ENCODE measurements at places on chromosomes 16 and 17. TPM values are rescaled to one million over a fixed set of nuclear protein-coding genes. Genes with fewer than 3 reads are reported as not detected.

- DNase-seq: peak; percentile 60
These were observed 179.6 kb upstream of the TNRC6C start for GRCh38 chr17:77778636-77779489.

DNA sequence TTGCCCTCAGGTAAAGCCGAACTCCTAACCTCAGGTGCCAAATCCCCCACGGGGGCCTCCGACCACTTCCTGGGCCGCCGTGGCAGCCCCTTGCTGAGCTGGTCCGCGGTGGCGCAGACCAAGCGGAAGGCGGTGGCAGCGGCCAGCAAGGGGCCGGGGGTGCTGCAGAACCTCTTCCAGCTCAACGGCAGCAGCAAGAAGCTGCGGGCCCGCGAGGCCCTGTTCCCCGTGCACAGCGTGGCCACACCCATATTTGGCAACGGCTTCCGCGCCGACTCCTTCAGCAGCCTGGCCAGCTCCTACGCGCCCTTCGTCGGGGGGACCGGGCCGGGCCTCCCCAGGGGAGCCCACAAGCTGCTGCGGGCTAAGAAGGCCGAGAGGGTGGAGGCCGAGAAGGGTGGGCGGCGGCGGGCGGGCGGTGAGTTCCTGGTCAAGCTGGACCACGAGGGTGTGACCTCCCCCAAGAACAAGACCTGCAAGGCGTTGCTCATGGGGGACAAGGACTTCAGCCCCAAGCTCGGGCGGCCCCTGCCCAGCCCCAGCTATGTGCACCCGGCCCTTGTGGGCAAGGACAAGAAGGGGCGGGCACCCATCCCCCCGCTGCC, 51.6 kb downstream of the ACTG1 start:
- peak; percentile 68 for DNase-seq

DNA sequence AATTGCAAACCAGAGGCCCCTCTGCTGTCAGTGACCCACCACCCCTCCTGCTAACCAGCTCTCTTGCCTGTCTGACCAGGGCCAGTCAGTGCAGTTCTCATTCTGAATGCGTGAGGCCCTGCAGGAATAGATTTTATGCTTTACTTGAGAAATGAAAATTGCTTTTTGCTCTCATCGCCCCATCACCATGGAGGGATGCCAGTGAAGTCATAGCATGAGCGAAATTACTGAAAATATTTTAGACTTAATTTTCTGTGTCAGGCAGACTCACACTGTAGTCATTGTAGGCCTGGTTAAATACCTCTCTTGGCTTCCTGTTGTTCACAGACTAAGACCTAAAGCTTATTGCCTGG, 490.5 kb upstream of the CDH5 start:
- DNase-seq: no peak

- DNase-seq: no peak
These were observed 410.4 kb upstream of the CDH11 start for GRCh38 chr16:65532258-65532657.

DNA sequence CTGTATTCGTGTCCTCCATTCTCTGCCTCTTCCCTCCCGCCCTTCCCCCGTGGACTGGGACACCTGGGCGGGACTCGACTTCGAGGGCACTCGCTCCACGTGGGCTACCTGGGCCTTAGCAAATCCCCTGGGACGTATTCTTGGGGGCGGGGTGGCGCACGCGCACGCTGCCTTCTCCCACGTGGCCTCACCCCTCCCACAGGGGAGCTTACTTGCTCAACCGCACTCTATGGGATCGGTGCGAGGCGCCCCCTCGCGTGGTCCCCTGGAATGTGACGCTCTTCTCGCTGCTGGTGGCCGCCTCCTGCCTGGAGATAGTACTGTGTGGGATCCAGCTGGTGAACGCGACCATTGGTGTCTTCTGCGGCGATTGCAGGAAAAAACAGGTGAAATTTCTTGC, 3.5 kb downstream of the VMO1 start:
- no peak for DNase-seq

DNA sequence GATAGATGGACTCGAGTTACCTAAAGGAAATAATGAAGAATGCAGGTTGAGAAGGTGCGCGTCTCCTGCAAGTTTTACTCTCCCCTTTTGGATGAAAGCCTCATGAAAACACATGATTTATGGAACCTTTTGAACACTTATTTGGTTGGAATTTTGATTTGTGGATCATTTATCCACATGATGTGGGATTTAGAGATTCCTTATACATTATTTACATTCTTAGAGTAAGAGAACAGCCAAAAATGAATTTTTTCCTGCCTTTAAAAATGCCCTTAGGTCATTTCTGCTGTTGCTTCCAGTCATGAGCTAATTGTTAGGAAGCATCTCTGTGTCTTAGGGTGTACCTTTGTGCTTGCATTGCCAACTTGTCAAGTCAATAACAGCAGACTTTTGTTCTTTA, 99.9 kb downstream of the RPTOR start:
- DNase-seq: no peak

GRCh38 chr17:1762901-1763898, 1.3 kb downstream of the SERPINF1 start:
- DNase-seq: no peak

DNA sequence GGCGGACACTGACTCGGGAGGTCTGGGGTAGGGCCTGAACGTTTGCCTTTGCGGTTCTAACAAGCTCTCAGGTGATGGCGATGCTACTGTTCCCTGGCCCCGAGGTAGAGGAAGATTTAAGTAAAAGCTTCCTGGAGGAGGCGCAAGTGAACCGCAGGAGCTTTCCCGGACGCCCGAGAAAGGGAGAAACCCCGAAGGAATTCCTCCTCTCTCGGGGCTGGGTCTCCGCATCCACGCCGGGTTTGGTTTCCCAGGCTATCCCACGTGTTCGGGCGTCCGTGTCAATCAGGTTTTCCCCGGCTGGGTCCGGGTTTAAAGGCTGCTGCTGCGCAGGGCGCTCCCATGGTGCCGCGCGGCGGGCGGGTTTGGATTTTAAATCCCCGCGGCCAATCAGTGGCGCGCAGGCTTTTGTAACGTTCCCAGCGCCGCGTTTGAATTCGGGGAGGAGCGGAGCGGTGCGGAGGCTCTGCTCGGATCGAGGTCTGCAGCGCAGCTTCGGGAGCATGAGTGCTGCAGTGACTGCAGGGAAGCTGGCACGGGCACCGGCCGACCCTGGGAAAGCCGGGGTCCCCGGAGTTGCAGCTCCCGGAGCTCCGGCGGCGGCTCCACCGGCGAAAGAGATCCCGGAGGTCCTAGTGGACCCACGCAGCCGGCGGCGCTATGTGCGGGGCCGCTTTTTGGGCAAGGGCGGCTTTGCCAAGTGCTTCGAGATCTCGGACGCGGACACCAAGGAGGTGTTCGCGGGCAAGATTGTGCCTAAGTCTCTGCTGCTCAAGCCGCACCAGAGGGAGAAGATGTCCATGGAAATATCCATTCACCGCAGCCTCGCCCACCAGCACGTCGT, at the start of gene PLK1:
PLK1 (plus strand) TSS at position 460 of the 844 bp plus-strand sequence; CDS start at position 504, 44 bp downstream.
- peak; percentile 81 for DNase-seq

DNA sequence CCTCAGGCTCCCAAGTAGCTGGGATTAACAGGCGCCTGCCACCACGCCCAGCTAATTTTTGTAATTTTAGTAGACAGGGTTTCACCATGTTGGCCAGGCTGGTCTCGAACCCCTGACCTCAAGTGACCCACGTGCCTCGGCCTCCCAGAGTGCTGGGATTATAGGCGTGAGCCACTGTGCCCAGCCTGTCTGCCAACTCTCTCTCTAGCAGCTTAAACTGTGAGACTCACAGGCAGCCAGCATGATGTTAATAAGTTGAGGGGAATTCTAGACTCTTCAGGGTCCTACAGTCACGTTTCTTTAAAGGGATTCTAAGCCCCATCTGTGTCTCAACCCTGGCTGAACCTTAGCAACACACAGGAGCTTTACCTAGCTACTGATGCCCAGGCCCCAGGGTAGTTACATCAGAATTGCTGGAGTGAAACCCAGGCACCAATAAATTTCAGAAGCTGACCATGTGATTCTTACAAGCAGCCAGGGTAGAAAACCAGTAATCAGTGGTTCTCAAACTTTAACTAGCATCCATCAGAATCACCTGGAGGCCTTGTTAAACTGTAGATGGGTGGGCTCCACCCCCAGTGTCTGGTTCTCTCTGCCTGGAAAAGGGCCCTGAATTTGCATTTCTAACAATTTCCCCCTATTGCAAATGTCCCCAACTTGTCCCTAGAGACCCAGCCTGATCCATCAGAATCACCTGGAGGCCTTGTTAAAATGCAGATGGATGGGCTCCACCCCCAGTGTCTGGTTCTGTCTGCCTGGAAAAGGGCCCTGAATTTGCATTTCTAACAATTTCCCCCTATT, 30.7 kb downstream of the GPRC5B start:
- no peak for DNase-seq

GRCh38 chr17:34902831-34903547, 58.3 kb downstream of the CCT6B start:
- no peak for DNase-seq

GRCh38 chr17:10729334-10730193, at the start of gene TMEM220:
TSS of gene TMEM220 (minus strand) at chr17:10730023. CDS start at chr17:10729851, 172 bp downstream.
- peak; percentile 71 for DNase-seq

DNA sequence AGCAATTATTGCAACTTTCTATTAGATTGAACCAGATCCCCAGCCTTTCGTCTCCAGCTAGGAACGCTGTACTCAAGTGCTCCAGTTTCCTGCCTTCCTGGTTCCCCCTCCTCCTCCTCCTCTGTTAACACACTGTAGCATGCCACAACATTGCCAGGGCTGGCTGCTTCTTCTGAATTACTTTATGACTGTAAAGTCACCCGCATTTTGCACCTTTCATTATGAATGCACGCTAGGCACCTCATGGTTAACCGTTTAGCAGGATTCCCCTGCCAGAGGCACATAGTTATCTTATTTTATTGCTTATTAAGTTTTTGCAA, 4.5 kb downstream of the ZNF423 start:
- DNase-seq: no peak

GRCh38 chr17:33152783-33153182, 140.3 kb downstream of the ASIC2 start:
- no peak for DNase-seq

DNA sequence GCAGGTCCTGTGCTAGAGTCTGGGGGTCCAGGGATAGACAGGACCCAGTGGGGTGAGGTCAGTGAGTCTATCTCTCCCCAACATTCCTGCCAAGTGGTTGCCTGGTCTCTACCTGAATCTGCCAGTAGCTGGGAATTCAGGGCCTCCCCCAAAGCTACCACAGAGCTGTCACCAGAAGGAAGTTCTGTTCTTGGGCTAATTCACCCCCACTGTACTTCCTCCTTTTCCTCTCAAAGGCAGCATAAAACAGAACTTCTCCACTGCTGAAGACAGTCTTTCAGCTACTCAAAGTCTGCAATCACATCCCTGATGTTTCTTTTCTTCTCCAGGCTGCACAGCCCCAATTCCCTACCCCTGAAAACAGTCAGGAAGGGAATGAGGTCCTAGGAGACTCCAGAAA, 8.7 kb downstream of the CAMTA2 start:
- no peak for DNase-seq

DNA sequence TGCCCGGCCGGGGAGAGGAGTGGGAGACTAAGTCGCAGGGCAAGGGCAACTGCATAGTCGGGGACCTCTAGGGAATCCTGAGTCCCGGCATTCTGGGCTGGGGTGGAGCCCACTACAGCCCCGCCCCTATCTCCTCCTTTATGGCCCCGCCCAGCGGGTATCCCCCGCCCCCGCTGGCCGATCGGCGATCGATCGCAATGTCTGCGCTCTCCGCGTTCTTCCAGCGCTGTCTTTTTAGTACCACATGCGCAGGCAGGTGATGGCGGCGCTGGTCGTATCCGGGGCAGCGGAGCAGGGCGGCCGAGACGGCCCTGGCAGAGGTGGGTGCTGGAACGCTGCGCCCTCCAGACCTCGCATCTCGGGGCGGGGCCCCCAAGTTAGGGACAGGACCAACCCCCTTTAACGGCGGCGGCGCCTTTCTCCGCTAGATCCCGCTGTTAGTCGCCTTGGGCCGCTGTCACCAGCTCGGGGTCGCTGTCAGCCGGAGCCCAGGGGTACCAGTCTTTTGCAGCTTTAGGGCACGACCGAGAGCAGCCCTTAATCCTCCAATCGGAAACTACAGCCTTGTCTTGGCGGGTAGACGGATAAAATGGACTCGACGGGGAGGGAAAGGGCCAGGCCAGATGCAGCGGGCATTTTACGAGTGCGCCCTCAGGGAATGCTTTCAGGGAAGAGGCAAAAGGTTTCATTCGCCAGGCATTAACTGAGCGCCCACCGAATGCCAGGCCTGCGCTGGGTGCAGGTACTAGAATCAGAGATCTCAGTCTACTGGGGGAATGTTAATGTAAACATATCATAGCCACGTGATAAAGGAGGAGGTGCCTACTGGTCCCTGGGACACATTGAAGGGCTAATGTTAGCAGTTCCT, at the start of gene DPH1:
DPH1 (plus strand) TSS at position 243 of the 868 bp plus-strand sequence; CDS start at position 260, 17 bp downstream.
- DNase-seq: peak; percentile 90

DNA sequence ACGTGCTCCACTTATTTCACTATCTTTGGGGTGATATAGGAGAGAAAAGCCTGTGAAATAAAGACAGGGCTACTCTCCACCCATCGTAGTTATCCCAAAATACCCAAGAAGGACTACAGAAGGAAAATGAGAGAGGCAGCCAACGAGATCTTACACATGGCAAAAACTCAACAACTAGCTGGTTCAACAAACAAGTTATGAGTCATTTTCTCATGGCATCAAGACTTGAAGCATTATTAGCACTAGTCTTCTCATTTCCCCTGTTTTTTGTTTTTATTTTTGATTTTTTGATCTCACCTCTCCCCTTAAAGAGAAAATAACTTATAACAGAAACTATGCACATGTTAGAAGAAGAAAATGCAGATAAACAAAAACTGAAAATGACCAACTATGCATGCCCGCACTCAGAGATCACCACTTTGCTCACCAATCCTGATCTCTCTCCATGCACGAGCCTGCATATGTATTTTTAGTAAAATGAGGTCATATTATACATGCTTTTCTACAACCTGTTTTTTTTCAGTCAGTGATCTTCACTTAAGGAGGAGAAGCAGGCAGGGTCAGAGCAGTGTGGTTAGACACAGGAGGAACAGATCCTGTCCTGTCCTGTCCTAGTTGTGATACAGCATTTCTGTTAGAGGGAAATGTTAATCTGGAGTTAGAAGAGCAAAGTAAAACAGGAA, 22.8 kb downstream of the FAM117A start:
- no peak for DNase-seq

CCL1 gene
- not detected for total RNA-seq

HEATR9 gene
- 0.09 TPM for total RNA-seq

NPIPB6 gene
- total RNA-seq: 3.3 TPM

ANKRD40CL gene
- total RNA-seq: 10.9 TPM

SLC35G6 gene
- total RNA-seq: not detected

All from mucosa of gallbladder (tissue), 1 donor.